ENCODE measurements at places on chromosomes 3 and 15.

DNA sequence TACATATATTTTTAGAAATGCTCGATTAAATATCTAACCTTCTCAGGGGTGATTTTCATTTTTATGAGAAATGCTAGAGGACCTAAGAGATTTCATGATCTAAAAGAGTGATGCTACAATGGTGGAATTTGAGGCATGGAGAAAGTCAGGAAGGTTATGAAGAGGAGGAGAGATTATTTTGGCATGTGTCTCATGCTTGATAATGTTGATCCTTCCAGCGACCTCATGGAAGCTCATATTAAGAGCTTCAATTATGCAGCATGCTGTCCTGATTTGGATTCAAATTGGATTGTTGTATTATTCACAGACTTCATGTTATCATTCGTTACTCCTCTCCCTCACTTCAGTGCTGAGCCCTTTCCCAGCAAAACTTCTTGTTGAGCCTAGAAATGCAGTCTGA lies 112.5 kb downstream of the RAP2B start:
- no peak for DNase-seq

- no peak for DNase-seq
Measured at GRCh38 chr3:13654330-13655060, 105.6 kb downstream of the FBLN2 start.

DNA sequence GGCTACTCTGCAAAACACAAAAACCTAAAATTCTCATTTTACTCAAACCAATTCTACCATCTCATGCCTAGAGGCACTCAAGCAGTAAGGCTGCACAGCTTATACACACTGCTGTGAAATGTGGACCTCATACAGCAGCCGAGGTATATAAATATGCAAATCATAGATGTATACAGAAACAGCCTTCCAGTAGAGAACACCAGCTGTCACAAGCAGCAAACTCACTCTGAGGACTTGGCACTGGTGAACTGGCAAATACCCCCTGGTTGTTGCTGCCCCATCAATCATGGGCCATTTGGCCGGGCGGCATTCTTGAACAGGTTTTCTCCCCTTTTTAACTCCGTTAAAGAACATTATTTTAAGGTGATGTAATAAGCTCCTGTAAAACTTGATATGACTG lies 378.0 kb downstream of the LSAMP start:
- no peak for DNase-seq

DNA sequence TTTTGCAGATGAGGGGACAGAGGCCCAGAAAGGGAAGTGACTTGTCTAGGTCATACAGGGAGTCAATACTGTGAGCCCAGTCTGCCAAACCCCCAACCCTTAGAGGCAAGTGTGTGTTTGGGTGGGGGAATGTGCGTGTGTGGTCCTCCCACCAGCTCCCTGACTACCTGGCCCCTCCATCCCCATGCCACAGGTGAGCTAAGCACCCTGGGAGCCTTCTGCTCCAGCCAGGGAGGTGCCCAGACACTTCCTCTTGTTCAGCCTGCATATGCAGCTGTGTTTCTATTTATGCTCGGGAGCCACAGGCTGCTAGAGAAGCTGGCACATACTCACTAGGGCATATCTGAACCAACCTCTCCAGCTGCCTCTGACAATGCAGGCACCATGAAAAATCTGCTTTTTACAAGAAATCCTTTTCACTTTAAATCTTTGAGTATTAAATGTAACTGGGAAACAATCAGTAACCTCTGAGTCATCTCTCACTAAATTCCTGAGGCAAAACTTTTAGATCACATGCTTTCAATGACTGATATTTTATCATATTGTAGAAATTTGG lies 20.7 kb downstream of the TBC1D2B start:
- no peak for DNase-seq

GRCh38 chr3:29453284-29454001 lies 172.6 kb downstream of the RBMS3 start:
- no peak for DNase-seq

DNA sequence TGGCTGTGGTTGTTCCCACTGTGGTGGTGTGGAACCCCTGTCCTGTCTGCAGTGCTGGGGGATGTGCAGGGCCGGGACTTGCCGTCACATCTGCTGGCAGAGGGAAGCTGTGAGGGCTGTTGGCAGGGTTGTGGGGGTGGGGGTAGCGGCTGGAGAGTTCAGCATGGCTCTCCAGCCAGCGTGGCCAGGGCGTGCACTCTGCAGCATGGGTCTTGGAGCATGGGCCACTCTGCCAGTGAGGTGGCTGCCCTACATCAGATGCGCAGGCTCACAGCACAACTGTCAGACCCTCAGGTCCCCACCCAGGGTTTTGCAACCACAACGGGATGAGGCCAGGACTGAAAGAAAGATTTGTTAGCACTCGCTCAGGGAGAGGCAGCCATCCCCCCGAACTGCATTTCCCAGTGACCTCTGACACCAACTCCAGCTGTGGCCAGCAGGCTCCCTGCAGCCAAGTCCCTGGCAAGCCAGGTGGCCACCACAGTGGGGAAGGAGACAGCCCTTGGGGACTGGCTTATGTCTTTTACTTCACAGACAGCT lies 237.7 kb upstream of the LYSMD4 start:
- DNase-seq = no peak
